NCI-H774 (cell line): ENCODE measurements at places on chromosomes 4 and X.

- DNase-seq = no peak
These were observed 34.3 kb downstream of the OR13H1 start for GRCh38 chrX:131577999-131578734.

GRCh38 chr4:41590591-41590990, 52.6 kb downstream of the LIMCH1 start:
- DNase-seq = peak; percentile 74

GRCh38 chrX:70755850-70756249, 152.7 kb downstream of the TEX11 start:
- DNase-seq = no peak

- DNase-seq = no peak
These were observed 75.0 kb downstream of the LRBA start for GRCh38 chr4:150940123-150940522.

DNA sequence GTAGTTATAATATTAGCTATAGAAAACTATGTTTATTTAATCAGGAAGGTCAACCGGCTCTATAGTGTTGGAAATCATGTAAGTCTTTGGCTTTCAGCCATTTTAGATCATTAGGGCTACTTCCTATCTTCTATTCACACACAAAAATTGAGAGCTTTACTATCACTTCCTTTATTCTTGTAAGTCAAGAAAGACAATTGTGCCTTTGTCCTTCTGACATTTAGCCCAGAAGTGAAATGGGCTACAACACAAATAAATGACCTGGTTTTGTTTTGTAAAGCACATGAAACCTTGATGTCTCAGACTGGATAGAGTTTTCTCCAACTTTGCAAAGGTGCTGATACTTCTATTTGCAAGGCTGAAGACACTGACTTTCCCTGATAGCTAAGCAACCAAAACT, 122.4 kb upstream of the ACSL4 start:
- no peak for DNase-seq

GRCh38 chrX:150268839-150269355, 94.2 kb upstream of the MAMLD1 start:
- DNase-seq = no peak

DNA sequence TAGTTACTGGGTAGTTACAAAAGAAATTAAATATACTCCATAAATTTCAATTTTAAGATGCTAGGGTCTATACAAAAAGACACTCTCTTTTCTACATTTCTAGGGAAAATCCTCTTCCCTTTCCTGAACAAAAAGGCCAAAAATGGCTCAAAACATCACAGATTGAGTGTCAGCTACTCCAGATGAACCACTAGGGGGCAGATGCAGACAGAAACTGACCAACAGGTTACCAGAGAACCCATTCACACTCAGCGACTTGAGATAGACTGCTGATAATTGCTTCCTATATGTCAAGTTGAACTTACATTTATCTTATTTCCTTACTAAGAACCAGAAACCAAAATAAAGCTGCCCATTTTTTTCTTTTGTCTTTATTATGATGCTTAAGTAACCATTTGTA, 83.4 kb upstream of the MID1IP1 start:
- no peak for DNase-seq

DNA sequence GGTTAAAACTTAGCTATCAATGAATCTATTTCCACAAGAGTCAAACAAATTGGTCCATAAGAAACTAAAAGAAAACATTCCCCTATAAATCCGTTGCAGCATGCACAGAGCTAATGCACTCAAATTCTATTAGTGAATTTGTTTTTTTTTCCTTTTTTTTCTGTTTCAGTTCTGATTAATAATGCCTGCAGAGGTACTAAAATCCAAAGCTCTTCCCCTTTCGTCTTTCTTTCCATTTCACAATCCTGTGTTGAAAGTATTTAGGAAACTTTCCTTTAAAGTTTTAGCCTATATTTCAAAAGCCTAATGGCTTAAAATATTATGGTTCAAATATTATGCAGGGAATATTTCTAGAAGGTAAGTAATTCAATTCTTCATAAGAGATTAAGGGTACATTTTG, 45.9 kb upstream of the VEGFD start:
- DNase-seq = no peak
